ENCODE measurements at places on chromosomes 6 and 20.

- no peak for DNase-seq
These were observed 6.0 kb downstream of the RGS17 start for GRCh38 chr6:153125032-153125431.

GRCh38 chr20:47173596-47174216 lies 182.8 kb downstream of the ZMYND8 start:
- DNase-seq: no peak

- no peak for DNase-seq
These were observed 133.7 kb downstream of the PLCB4 start for GRCh38 chr20:9202420-9203080.

DNA sequence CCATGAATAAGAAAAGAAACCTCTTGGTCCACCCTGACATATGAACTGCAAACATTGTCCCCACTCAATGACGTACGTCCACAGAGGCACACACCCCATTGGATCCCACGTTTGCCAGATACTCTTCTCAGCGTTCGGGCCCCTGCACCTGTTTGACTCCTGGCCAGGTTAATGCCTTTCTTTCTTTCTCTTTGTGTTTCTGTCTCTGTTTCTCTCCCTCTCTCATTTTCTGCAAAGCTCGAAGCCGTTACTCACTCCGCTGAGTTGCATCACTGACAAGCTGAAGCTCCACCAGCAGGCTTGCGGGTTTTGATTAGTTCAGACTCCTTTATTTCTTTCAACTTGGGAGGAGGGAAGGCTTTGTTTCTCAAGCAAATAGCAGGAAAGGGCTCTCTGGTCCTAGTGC lies 135.5 kb upstream of the SUPT3H start:
- DNase-seq: no peak

- DNase-seq: no peak
These were observed 21.3 kb downstream of the CDH22 start for GRCh38 chr20:46286977-46287376.

DNA sequence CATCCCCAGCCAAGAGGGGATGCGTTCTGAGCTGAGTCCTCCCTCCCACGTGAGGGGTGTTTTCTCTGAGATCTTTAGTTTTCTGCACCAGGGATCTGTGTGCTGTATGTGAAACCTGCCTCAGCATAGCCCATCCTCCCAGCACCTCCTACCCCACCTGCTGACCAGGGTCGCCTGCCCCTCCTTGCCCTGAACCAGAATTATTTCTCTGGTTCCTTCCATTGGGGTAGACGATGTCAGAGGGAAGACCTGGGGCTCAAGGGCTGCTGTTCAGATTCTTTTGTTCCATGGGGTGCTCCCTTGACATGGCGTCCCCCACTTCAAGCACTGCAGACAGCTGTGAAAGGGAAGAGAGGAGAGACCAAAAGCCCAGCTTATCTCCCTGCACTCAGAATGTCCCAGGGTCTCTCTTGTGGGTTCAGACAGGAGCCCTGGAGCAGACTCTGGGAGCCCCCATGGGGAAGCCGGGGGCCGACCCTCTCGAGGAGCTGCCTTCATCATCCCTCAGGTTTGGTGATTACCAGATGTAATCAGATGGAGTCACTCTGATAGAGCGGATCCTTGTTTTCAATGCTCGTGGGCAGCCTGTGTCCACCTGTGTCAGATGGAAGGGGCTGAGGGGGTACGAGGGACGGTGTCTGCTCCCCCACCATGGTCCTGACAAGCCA lies 74.3 kb downstream of the ERMARD start:
- DNase-seq: no peak

Measured in suppressor macrophage treated with lipopolysaccharide for 4 hours (primary cell).